Choroid plexus epithelial cell (primary cell): ENCODE measurements at places on chromosomes 6 and 20.

GRCh38 chr6:45614488-45615285 is 237.0 kb upstream of the SUPT3H start:
- peak; percentile 27 for DNase-seq

GRCh38 chr6:21885532-21886114 is 292.1 kb downstream of the SOX4 start:
- DNase-seq, result peak; percentile 83

GRCh38 chr20:37358366-37359150 is 12.6 kb downstream of the SRC start:
- no peak for DNase-seq

- DNase-seq, result no peak
These were observed 4.8 kb downstream of the HELZ2 start for GRCh38 chr20:63568986-63569949.

DNA sequence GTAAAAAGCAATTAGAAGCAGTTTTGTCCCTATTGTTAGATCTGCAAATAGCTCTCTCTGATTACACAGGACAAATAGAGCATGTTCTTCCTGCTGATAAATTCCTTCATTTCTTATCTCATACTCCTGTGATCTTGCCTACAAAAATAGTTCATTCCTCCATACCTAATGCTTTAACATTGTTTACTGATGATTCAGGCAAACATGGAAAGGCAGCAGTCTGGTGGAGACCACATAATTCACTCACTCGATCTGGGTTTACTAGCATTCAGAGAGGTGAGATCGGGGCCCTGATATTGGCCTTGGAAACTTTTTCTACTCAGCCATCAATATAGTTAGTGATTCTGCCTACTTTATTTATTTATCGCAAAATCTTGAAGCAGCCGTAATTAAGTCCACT is 20.2 kb downstream of the HLA-DPA1 start:
- DNase-seq, result peak; percentile 34

DNA sequence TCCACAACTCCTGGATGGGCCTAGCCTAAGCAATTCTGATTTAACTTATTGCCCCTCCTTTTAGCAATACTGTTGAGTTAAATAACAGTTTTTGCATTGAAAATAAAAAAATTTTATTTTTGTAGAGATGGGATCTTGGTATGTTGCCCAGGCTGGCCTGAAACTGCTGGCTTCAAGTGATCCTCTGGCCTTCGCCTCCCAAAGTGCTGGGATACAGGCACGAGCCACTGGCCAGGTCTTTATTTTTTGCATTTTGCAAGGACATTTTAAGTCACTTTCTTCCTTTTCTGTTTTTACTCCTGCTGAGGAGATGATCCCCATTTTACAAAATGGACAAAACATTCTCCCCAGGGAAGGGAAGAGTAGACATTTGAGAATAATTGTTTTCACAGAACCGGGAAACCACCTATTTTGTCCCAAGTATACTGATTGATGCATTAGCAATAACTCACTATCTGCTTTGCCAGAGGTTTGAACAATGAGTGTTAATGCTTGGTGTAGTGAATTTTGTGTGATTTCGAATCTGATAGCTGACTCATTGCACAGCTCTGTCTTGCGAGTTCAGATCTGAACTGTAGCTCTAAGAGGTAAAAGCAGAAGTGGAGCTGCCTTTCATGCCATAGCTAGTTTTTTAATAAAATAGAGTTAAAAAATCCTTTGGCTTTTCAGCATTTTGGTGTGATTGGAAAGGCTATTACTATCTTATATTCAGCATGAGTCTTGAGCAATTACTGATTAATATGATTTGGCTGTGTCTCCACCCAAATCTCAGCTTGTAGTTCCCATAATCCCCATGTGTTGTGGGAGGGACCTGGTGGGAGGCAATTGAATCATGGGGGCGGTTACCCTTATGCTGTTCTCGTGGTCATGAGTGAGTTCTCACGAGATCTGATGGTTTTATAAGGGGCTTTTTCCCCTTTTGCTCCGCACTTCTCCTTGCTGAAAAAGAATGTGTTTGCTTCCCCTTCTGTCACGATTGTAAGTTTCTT is 20.9 kb downstream of the IGF2R start:
- DNase-seq, result no peak

- DNase-seq, result peak; percentile 29
These were observed 42.1 kb downstream of the KLHL31 start for GRCh38 chr6:53623497-53623896.

- DNase-seq, result no peak
These were observed 21.9 kb upstream of the GCLC start for GRCh38 chr6:53566755-53567154.

GRCh38 chr6:36442103-36442670 is 467 bp downstream of the PXT1 start:
- DNase-seq, result no peak

DNA sequence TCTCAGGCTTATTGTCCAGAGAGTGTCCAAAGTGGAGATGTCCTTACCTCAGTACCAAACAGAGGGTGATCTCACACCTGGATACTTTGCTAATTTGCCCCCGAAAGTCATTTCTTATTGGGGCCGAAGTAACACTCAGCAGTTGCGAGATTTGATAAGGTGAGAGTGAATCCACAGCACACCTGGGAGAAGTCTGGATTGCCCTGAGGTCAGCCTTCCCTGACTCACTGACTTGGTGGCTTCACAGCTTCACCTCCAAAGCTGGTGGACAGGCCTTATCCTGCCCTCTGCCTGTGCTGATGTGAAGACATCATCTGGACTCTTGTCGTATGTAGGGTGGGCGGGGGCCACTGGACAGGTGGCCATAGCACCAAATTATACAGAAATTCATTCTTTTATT is 101.9 kb upstream of the ARMC2 start:
- DNase-seq, result no peak

- no peak for DNase-seq
These were observed at the start of gene ANKS1A for GRCh38 chr6:34888874-34889555. TSS of gene ANKS1A (plus strand) at chr6:34889255. CDS start at chr6:34889403, 148 bp downstream.
